Stimulated activated CD4-positive, alpha-beta T cell treated with anti-CD3 and anti-CD28 coated beads, Interleukin-4, amount 100 ng/mL, for 4 hours (primary cell): ENCODE measurements at places on chromosomes 1 and 21.

GRCh38 chr1:216140730-216141524, 282.3 kb downstream of the USH2A start:
- DNase-seq = no peak

DNA sequence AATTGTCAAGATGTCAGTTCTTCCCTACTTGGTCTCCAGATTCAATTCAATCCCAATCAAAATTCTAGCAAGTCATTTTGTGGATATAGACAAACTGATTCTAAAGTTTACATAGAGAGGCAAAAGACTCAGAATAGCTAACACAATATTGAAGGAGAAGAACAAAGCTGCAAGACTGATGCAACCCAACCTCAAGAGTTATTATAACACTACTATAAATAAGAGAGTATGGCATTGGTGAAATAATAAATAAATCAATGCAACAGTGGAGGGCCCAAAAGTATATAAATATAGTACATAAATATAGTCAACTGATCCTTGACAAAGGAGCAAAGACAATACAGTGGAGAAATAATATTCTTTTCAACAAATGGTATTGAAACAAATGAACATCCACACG, 49.7 kb downstream of the PRPF38A start:
- no peak for DNase-seq

DNA sequence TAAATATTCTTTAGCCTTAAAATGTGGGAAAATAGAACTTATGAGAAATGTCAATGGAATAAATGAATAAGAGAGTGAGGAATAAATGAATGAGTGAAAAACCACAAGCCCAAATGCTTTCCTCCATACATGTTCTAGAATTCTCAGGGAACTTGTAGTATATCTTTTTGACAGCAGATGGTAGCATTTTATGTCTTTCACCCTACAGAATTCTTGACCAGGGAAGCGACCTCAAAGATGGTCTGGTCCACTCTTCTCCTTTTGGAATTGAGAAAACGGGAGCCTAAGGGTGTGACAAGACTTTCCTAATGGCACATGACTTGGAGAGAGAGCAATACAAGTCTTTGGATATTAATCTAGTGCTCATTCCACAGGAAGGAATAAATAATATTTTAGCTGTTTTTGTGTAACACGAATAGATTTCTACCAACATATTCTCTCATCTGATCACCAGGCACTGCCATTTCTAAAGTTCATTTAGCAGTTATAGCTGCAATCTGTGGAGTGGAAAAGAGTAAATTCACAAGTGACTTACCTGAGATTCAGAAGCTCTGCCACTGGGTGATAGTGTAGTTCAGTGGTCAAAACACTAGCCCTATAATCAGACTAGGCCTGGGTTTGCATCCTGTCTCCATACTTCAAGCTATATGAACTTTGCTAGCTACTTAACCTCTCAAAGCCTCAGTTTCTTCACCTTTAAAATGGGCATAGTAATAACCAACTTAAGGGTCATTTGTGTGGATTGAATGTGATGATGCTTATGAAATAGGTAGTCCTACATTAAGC, 15.0 kb upstream of the F5 start:
- no peak for DNase-seq

DNA sequence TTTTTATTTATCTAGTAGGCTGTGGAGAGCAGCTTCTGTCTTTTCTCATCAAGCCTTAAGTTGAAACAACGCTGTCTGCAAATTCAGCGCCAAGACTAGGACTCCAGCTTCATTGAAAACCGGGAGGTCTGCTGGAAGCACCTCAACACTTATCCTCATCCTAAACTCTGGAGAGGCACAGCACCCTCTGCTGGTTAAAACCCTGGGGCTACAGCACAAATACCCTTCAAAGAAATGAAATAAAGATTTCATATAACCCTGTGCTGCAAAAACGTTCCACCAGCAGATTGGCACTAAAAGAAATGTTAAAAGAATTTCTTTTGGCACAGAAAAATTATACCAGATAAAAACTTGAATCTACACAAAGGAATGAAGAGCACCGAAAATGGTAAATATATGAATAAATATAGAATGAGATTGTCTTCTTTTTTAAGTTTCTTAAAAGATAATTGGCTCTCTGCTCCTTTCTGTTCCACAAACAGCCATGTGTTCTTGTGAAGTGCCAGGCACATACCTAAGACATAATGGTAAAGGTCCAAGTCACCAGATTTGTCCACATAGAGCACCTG, 227.7 kb upstream of the SAMSN1 start:
- peak; percentile 55 for DNase-seq

- no peak for DNase-seq
Measured at GRCh38 chr1:100752791-100753190, 33.2 kb downstream of the VCAM1 start.

- peak; percentile 43 for DNase-seq
Measured at GRCh38 chr1:167439301-167439988, 78.9 kb downstream of the CD247 start.

- DNase-seq = no peak
Measured at GRCh38 chr1:227902641-227902990, 45.1 kb downstream of the WNT9A start.

GRCh38 chr21:44012474-44013379, 618 bp downstream of the TRAPPC10 start:
- DNase-seq = peak; percentile 82

DNA sequence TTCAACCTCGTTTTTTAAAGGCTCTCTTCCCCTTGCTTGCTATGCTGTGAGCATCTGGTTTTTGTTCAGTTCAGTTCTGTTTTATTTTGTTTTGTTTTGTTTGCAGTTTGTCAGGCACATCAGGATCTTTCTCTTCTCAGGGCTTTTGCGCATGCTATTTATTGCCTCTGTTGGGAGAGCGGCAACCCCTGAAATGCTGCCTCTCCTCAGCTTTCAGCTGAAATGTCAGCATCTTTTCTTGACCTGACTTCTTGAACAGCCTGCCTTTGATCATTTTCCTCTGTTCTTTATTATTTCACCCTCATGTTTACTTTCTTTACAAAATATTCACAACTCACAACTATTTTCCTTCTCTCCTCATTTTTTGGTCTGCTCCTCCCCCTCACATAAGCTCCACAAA, 50.4 kb upstream of the RC3H1 start:
- no peak for DNase-seq

DNA sequence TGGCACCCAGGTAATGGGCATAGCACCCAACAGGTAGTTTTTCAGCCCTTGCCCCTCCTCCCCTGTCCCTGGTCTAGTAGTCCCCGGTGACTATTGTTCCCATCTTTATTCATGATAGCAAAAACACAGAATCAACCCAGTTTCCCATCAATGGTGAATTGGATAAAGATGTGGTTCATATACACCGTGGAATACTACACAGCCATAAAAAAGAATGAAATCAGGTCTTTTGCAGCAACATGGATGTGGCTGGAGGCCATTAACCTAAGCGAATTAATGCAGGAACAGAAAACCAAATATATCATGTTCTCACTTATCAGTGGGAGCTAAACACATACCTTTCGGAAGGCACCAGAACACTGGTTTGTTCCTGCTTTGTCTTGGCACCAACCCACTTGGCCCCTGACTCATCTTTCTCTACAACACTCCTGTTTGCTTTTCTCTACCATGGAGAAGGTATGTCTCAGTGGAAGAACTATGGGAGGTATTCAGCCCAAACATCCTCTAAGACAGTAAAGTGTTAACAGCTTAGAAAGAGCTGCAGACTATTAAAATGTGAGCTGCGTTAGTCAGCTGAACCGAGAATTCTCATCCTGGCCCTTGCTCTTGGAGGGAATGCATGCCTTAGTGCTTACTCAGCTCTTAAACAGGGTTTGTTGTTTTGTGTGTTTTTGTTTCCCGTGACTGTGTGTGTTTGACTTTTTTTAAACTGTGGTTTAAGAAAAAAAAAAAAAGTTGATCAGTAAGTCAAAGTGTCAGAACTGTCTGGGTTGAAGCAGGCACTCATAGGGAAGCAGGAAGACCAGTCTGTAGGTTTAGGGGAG, 203.0 kb downstream of the TOMM20 start:
- DNase-seq = no peak

DNA sequence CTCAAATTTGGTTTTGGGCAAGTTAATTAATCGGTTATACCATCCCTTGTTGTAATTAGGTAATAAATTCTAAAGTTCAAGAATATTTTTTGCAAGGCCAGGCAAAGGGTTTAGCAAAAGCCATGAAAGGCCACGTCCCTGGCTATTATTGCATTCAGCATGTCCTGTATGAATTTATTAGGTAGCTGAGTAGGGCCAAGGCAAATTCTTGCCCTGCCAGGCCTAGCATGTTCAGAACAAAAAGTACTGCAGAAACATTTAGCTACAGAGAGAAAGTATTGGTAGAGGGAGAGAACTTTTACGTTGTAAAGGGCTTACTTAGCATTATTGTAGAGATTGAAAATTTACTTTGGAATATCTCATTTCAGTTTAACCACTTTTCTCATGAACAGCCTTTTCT, 94.4 kb downstream of the PATJ start:
- DNase-seq = no peak

- no peak for DNase-seq
Measured at GRCh38 chr1:240189386-240189989, 97.8 kb downstream of the FMN2 start.

DNA sequence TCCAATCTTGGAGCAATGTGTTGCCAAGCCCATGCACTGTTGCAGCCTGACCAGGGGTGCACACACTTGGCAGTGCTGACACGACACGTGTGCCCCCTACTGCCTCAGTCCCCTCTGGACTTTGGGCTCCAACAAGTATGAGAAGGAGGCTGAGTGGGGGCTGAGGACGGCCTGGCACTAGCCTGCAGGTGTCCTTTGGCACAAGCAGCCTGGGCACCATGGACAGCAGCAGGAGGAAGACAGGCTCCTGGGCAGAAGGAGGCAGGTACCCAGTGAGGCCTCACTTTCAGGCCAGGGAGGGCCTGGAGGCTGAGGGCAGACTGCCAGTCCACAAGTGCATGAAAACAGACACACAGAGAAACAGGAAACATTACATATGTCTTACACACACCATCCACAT, 1702.9 kb upstream of the B3GALT2 start:
- no peak for DNase-seq

GRCh38 chr1:155514582-155515187, 47.9 kb downstream of the ASH1L start:
- DNase-seq = no peak

- no peak for DNase-seq
Measured at GRCh38 chr1:93694819-93695218, 13.2 kb upstream of the BCAR3 start.

DNA sequence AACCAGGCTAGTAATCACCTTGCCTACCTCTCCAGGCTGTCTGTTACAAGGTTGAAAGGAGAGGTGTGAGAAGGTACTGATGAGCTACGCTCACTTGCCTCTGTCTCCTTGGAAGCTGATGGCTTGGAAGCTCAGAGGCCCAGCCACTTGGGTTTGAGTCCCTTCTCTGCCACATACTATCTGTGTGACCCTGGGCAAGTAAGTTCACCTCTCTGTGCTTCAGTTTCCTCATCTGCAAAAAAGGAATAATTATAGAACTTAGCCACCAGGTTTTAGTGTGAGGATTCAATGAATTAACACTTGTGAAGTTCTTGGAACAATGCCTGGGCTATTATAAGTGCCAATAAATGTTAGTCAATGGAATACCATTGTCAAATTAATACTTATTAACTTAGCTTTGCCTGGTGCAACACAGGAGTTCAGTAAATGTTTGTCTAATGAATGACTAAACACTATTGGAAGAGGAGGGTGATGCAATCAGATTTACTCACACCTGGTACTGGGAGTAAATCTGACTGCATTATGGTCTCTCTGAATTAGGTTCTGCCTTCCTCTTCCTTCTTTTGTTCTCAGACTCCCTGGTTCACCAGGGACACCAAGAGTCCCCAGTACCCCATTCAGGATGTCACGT, 55.5 kb downstream of the TRABD2B start:
- DNase-seq = no peak

DNA sequence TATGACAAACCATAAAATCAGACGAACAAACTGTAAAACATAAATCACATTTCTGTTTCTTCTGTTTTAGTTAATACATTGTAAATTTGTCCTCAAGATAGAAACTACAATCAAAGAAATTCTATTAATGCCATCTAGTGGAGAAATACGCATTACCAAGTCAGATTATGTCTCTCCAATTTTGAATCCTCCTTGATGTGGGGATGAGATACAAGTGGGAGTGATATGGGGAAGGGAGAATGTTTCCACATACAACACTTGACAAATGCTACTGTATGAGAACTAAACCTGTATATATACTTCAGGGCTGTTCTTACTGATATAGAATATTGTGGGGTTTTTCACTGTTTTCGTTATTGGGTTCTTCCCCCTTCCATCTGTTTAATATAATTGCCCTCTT, 2.6 kb downstream of the HFM1 start:
- no peak for DNase-seq

DNA sequence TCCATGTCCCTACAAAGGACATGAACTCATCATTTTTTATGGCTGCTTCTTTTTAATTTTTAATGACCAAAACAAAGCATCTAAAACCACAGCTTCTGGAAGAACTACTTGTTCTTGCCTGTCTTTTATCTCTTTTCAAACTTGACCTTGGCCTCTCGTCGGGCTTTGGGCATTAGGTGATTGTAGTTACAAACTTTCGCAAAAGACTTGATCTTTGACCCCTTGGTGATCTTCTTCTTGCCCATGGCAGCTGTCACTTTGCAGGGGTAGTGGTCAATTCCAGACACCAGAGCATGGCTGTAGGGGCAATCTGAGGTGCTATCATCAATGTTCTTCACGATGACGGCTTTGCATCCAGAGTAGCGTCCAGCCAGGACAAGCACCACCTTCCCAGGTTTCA, 67.8 kb downstream of the EPB41 start:
- no peak for DNase-seq

DNA sequence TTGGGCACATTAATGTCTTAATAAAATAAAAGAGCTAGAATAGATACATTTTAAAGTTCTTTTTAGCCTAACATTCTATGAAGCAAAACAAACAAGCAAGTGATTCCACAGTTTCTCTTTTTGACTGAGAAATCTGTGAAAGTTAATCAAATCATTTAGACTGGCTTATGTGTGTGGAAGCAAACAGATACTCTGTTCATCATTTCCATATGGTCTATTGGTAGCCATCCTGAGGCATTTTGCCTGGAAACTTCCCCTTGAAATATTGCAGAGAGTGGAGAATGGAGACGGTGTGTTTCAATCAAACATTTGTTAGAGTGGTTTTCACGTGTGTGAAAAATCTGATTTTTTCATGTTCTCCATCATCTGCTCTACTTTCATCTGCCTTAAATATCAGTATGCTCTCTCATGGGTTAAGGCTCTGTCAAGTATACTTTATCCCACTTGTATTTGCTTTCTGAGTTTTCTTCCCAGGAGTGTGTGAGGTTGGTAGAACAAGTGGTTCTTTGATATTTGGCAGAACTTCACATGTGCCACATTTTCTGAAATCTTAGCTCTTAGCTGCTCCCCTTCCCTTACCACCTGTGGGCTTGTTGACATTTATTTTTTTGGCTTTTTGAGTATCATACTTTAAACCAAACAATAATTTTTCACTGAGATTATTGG, 139.1 kb upstream of the PTGFR start:
- DNase-seq = no peak
